ENCODE measurements at places on chromosomes 11 and 22.

GRCh38 chr11:132895340-132895739 is 637.0 kb downstream of the OPCML start:
- no peak for DNase-seq

DNA sequence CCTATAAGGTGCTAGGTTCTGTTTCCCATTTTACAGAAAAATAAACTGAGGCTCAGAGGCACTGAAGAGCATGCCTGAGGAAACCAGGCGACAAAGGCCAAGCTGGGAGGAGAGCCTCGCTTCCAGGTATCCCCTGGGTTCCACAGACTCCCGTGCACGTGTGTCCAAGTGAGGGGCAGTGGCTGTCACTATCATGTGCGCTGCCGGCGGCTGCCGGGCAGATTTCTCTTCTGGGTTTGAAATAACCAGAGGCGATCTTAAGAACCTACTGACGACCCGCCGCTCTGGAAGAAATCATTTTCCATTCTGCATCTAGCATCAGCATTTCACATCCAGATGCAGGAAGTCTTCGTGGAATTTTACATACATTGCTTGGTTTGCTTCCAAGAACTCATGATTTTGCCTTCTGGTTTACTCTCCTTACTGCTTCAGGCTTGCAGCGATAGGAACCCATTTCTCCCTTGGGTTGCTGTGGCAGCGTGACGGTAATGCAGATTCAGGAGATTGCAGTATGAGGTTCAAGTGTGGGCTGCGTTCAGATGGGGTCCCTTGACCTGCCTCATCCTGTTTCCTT is 28.6 kb downstream of the ARHGAP8 start:
- DNase-seq: no peak

DNA sequence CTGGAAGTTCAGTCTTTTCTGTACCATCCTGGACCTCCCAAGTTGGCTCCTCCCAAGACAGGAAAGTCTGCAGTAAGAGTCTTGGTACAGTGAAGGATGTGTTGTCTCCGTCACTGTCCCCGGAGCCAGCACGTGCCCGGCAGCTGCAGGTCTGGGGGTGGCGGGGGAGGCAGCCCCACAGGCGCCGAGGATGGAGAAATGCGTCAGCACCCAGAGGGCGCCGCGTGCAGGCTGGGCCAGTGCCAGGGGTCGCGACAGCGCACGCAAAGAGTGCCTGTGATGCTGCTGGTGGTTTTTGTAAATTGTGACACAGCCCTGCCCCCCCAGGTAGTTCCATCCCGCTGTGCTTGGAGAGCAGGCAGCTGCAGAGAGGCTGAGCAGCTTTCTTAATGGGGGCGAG is 1200.5 kb downstream of the BRD1 start:
- DNase-seq: no peak

GRCh38 chr11:128343135-128343514 is 244.2 kb downstream of the ETS1 start:
- no peak for DNase-seq
